T follicular helper cell (primary cell): ENCODE measurements at places on chromosomes 1 and 21.

GRCh38 chr1:2236695-2237677, 8.9 kb downstream of the SKI start:
- peak; percentile 59 for DNase-seq

GRCh38 chr21:44405948-44406872, 49.1 kb upstream of the LRRC3 start:
- no peak for DNase-seq

DNA sequence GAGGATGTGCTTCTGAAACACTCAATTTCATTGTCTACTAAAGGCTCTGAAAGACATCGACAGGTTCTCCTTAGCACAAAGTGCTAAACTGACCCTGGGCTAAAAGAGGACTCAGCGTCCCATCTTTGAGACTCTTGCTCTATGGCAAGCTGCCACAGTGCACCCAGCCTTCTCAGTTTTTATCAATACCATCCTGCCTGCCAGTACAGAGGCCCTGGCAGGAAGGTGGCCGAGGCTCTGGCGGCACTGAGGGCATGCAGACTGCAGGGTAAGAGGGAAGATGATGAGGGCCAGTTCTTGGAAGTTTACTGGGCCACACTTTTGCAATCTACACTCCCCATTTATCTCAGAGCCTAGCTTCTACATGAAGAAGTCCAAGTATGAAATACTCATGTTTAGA, 5.3 kb downstream of the OLFML2B start:
- no peak for DNase-seq

GRCh38 chr1:87961992-87962391, 633.3 kb downstream of the LMO4 start:
- no peak for DNase-seq

DNA sequence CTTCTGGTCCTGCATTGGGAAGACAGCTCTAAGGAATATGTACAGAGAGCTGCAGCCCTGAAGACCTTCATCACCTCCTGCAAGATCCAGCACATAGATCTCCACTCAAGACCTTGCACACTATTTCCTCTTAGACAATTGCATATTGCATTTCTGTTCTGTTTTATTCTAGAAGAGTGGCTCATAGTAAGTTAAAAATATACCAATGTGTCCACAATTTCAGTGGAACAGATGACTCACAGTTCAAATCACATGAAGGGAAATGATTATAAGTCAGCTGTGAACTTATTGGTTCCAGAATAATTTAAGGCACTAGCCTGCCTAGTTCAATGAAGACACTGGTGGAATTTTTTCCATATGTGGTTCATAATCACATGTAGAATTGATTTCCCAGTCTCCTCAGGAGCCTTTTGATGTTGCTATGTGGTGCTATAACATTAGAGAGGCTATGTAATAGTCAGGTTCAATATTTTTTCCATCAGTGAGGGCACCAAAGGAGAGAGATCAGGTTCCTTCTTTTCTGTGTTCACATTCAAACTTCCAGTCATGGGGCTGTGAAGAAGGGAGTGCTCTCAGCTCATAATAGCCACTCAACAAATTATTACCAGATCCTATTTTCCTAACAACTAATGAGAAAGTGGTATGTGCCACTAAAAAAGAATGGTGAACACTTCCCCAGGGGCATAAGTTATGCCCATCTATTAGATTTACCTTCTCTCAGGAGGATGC, 9.8 kb upstream of the AK5 start:
- DNase-seq, result no peak

GRCh38 chr1:178521241-178521640, 8.3 kb downstream of the TEX35 start:
- DNase-seq, result no peak

- DNase-seq, result no peak
Measured at GRCh38 chr1:97926017-97926708, 5.3 kb upstream of the DPYD start.
